ENCODE measurements at places on chromosomes 5 and 9. TPM values are rescaled to one million over a fixed set of nuclear protein-coding genes. Genes with fewer than 3 reads are reported as not detected.

EHMT1 gene
- 111 TPM for total RNA-seq

CA9 gene
- total RNA-seq: not detected

RFX3 gene
- total RNA-seq: 24.7 TPM

SLC12A7 gene
- 80.3 TPM for total RNA-seq

DNA sequence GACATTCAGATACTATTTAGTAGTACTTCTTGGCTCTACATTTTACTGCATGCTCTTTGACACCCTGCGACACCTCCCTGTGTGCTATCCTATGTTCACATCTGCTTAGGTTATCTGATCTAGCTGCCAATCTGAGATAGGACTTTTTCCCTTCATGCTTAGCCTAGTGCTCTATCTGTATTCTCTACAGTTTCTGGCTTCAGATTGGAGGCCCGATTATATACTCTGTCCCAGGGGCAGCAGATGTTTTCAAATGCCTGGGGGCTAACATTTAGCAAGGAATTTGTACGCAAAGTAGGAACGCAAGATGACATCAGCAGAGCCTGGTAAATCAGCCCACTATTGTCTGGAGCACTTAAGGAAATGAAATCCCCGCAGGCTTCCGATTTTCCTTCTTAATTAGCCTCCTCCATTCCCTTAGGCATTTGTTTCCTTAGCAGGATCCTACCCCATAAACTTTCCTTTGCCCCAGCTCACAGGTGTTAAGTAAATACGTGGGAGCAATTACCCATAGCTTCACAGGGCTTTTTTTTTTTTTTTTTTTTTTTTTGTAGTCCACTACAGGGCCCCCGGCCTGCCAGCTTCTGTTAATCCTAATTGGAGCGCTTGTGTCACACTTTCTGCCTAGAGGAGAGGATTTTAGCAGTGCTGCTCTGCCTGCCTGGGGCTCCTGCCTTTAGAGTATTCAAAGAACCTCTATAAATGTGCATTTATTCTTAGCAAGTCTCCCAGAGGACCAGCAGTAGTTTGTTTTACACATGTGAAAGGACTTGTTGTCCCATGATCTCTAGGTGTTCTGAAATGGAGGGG lies 61.1 kb upstream of the LPAR1 start:
- DNase-seq: no peak
- H3K27ac ChIP-seq: no peak overlapping the region
- no peaks in the 10 kb centered on the region for H3K4me1 ChIP-seq
- H3K27me3 ChIP-seq: no peaks in the 10 kb centered on the region

GRCh38 chr5:72032788-72033187 lies 74.5 kb upstream of the MAP1B start:
- DNase-seq: no peak
- H3K4me3 ChIP-seq: no peak overlapping the region
- no peak overlapping the region for H3K27ac ChIP-seq
- no peaks in the 10 kb centered on the region for H3K4me1 ChIP-seq
- H3K36me3 ChIP-seq: no peaks in the 10 kb centered on the region

DNA sequence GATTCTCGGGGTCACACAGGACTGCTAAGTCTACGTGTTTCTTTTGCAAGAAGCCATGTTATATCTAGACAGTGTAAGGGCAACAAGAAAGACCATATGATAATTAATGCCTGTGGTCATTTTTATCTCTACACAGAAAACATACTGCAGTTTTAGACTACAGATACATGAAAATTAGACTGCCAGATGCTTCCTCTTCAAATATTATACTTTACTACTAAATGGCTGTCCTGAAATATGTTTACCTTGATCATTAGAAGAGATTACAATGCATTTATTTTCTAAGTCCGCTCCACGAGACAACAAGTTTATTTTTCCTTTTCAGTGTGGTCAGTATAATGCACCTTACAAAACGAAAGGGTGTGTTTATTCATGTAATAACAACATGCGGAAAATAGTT lies 147.6 kb downstream of the KIAA0825 start:
- H3K27ac ChIP-seq: no peak overlapping the region
- H3K4me1 ChIP-seq: no peaks in the 10 kb centered on the region
- H3K27me3 ChIP-seq: no peaks in the 10 kb centered on the region
- no peak for DNase-seq
- H3K36me3 ChIP-seq: no peaks in the 10 kb centered on the region

DNA sequence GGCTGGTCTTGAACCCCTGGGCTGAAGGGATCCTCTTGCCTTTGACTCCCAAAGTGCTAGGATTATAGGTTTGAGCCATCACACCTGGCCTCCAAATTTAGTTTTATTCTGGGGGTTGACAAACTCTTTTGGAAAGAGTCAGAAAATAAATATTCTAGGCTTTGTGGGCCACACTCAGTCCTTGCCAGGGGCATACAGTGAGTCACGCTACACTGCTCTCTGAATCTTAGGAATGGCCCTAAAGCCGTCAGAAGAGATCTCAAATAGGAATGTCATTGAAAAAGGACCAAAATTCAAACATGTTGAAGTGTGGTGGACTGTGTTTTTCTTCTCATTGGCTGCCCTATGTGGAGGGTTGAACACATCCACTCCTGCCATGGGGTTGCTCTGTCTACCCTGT lies 127.7 kb upstream of the BASP1 start:
- no peaks in the 10 kb centered on the region for H3K4me1 ChIP-seq
- H3K27me3 ChIP-seq: no peaks in the 10 kb centered on the region
- no peak overlapping the region for H3K27ac ChIP-seq
- no peaks in the 10 kb centered on the region for H3K36me3 ChIP-seq
- DNase-seq: no peak
- no peak overlapping the region for H3K4me3 ChIP-seq
